ENCODE measurements at places on chromosomes 4 and X. TPM values are rescaled to one million over a fixed set of nuclear protein-coding genes. Genes with fewer than 3 reads are reported as not detected.

Gene GAB3
- total RNA-seq: 4.2 TPM

Gene ANKRD37
- 11.9 TPM for total RNA-seq

Gene LPAR4
- 0.18 TPM for total RNA-seq

Gene IQCM
- not detected for total RNA-seq

Gene CFAP47
- 0.96 TPM for total RNA-seq

Gene CCDC158
- 1.7 TPM for total RNA-seq

Gene APOO
- 38.1 TPM for total RNA-seq

Gene SULT1B1
- 1.1 TPM for total RNA-seq

Gene IDS
- 86.8 TPM for total RNA-seq

Gene F8A2
- not detected for total RNA-seq

Gene HSFX2
- total RNA-seq: not detected

Gene CD38
- total RNA-seq: 2.6 TPM

- DNase-seq: no peak
Measured at GRCh38 chr4:116302990-116303735, 782.2 kb downstream of the TRAM1L1 start.

- no peak for DNase-seq
Measured at GRCh38 chr4:52982255-52982945, 120.3 kb downstream of the RASL11B start.

GRCh38 chr4:18100657-18101056, 79.1 kb upstream of the LCORL start:
- DNase-seq: no peak

GRCh38 chr4:118224243-118224829, 128.5 kb downstream of the PRSS12 start:
- no peak for DNase-seq

DNA sequence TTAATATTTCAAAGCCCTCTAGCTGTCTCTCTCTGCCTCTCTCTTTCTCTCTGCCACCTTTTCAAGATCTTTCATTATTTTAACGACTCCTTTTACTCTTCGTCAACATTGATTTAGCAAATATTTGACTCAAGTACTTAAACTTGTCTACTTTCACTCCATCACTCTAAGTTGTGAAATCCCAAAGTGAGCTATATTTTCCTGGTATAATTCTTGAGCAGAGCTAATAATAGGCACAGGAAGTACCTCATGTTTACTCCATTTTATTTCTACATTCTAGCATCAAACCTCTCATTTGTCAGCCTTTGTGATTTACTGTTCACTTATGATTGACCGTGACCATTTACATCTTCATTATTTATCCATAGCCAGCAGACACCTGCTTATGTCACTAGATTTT, 482.5 kb downstream of the RPA4 start:
- DNase-seq: no peak

- DNase-seq: no peak
Measured at GRCh38 chrX:1397001-1397400, 5.1 kb upstream of the SLC25A6 start.

- no peak for DNase-seq
Measured at GRCh38 chrX:39202641-39203040, 401.4 kb downstream of the MID1IP1 start.

GRCh38 chrX:8906299-8906938, 105.2 kb upstream of the FAM9A start:
- no peak for DNase-seq

GRCh38 chr4:180751009-180751408, 1492.2 kb upstream of the TENM3 start:
- DNase-seq: no peak

DNA sequence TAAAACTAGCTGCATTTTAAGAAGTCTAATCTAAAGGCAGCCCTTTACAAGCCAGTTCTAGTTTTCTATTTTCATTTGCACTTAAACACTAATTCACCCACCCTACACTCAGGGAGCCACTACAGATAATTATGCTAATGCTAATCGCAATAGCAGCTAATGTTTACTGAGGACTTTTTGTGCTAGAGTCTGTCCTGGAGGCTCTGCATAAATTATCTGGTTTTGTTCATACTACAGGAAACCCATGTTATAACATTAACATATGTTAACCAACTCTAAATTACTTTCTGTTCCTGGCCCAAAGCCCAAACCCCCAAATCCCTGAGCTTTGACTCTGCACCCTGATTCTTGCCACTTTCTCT, 480 bp upstream of the RADX start:
- no peak for DNase-seq

- DNase-seq: no peak
Measured at GRCh38 chr4:173318648-173319211, 15.4 kb downstream of the HMGB2 start.

DNA sequence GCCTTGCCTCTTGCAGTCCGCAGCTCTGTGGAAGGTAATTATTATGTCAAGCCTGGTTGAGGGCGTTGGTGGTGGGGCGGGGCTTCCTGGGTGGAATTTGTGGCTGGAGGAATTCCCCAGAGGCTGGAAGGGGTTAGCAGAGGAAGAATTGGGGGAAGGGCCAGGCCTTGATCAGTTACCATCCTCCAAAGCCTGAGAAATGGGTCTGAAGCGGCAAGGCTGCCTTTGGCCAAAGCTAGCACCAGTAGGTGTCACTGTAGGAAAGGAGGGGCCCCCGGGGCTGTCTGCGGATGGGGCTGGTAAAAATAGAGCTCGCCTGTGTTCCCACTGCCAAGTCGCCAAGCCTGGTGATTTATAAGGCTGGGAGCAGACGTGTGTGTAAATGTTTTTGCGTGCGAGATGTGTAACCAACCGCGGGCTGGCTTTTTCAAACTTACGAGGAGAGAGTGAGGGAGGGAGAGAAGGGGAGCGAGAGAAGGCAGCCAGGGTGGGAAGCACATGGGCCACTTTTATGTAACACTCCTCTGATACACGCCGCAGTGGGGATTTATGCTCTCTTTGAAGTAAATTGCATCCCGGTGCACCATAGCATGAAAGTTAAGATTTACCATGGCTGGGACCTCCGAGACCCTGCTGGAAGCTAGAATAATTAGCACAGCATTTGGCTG, 367.0 kb downstream of the BCOR start:
- DNase-seq: peak; percentile 76

GRCh38 chr4:48108309-48109073, 25.6 kb downstream of the TXK start:
- DNase-seq: no peak
